ENCODE measurements at places on chromosomes 2 and 18.

- no peak for DNase-seq
Observed at GRCh38 chr2:77009307-77009706, 512.9 kb downstream of the LRRTM4 start.

DNA sequence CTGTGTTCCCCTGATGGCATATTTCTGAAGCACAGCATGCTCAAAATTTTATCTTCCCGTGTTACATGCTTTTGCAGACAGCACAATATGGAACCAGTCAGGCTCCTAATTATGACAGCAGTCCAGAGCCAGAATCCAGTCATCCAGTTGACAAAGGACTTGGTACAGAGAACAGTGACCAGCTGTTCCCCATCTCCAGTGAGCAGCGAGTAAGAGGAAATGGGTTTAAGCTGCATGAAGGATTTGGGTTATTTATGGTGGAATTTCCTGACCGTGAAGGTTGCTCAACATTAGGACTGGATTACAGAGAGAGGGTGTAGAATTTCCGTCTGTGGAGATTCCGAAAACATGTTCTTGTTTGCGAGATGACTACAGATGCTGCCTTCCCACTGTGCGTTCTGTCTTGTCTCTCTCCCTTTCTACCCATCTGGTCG is 24.4 kb downstream of the SGPP2 start:
- peak; percentile 58 for DNase-seq

- no peak for DNase-seq
Observed at GRCh38 chr18:9404565-9405060, 70.0 kb downstream of the TWSG1 start.

GRCh38 chr2:178320011-178320585 is 125.8 kb downstream of the OSBPL6 start:
- DNase-seq = no peak

DNA sequence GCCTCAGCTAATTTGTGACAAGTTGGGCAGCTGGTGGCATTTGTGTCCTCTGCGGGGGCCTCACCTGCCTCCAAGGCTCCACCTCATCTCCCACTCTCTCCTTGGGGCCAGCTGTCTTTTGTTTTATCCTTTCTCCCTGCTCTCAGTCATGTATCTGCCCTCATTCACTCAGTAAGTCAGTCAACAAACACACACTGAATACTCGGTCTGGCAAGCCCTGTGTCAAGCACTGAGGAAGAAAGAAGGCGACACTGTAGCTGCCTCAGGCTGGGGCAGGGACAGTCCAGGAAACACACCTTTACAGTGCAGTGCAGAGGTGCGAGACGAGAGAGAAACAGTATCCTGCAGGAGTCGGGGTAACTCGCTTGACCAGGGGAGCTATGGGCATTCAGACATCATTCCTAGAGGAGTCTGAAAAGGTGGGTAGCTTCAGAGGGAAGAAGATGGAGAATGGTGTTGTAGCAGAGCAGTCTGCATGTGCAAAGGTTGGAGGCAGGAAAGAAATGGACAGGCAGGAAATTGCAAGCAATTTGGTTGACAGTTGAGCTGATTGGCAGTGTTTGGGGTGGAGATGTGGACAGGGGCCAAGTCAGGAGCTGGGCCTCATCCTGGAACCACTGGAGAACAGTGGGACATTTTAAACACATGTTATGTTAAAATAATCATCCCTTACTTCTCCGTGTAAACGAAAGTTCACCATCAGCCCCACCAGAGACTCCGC is 34.9 kb downstream of the SCTR start:
- no peak for DNase-seq

Measured in right forelimb (tissue), 1 donor.